ENCODE measurements at places on chromosomes 11 and 22.

DNA sequence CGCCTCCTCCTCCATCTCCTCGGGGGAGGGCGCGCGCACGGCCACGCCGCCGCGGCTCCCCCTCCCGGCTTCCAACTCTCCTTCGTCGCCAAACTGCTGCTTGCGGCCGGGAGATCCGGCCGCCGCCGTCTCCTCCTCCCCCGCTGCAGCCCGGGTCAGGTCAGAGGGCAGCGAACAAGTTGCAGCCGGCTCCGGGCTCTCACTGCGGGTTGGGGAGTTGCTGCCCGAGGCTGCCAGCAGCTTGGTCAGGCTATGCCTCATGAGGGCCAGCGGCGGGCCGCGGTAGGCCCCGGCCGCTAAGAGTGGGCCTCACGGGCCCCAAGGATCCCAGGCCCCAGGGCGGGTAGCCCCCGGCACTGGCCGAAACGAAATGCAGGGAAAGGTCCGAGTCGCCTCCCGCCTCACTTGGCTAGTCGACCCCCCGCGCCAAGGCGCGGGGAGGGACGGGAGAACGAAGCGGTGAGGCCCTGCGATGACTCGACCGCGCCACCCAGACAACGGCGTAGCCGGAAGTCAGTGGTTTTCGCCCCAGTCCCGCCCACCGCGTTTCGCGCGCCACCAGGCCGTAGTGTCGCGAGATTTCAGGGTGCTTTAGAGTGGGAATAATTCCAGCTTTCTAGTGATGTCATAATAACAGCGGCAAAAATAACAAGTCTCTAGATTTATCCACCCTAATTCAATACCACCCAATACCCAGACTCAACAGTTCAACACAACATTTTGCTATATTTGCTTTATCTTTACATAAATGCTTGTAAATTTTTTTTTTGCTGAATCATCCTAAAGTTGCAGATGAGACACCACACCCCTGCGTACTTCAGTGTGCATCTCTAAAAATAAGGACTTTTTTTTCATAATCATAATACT lies at the start of gene CREBZF:
Gene CREBZF, minus strand, starts transcription at position 515 of the 867 bp plus-strand sequence. Its CDS starts 254 bp downstream, at position 261.
- peak; percentile 90 for DNase-seq

DNA sequence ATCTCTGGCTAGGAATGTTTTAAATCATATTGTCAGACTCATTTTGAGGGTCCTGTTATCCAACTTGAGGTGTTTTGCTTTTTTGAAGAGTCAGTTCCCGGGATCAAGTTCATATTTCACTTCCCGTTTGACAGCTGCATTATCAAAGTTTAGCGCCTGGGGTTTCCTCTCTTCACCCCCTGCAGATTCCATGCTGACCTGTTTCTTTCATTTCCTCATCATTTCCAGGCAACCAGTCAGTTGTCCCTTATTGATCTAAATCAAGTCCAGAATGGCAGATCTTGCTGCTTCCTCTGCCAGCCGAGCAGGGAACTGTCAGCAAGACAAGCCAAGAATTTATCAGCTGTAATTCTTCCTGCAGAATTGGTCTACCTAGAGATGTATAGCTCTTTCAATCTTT lies 197.6 kb upstream of the SYN3 start:
- DNase-seq = no peak

DNA sequence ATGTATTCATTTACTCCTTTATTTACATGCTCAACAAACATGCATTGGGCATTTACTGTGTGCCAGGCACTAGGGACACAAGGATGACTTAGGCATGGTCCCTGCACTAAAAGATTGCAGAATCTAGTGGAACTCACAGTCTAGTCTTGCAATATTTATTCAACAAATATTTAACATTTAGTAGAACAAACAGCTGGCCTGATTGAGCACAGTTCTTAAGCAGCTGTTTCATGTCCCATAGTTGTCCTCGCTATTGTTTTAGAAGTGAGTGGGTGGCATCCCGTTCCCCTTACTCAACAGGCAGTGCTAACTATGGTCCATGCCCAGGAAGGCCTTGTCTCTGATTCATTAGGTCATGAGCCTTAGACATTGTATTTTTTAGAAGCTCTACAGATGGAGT lies 459.9 kb upstream of the CADM1 start:
- no peak for DNase-seq

GRCh38 chr11:117738246-117738957 lies 58.6 kb downstream of the DSCAML1 start:
- DNase-seq = no peak

GRCh38 chr11:5277807-5278382 lies 8.2 kb upstream of the HBE1 start:
- DNase-seq = no peak

- DNase-seq = no peak
These were observed 4.5 kb downstream of the LRRC75B start for GRCh38 chr22:24588381-24588756.

DNA sequence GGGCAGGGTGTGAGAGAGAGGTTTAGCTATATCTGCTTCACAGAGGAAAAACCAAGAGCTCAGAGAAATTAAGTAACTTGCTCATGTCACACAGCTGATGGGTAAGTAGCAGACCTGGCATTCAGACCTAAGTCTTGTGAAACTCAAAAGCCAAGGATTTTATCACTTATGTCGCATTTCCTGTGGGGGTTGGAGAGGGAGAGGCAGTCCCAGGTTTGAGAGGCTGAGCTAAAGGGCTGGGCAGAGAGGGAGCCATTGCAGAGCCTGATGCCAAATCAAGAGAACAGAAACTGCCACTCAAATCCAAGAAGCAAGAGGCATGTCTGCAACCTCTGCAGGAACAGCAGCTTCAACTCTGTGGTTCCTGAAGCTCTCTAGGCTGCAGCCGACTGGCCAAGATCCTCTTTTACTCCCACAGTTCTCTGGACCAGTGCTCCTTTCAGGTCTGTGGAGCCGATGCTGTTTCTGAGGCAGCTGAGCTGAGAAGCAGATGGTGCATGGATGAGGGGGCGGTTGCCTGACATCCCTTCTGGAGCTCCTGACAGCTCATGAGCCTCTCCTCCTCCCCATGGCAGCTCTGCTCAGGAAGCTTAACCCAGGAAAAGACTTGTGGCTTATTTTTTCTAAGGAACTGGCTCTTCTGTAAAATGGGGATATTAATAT lies 47.6 kb upstream of the NAV2 start:
- no peak for DNase-seq

DNA sequence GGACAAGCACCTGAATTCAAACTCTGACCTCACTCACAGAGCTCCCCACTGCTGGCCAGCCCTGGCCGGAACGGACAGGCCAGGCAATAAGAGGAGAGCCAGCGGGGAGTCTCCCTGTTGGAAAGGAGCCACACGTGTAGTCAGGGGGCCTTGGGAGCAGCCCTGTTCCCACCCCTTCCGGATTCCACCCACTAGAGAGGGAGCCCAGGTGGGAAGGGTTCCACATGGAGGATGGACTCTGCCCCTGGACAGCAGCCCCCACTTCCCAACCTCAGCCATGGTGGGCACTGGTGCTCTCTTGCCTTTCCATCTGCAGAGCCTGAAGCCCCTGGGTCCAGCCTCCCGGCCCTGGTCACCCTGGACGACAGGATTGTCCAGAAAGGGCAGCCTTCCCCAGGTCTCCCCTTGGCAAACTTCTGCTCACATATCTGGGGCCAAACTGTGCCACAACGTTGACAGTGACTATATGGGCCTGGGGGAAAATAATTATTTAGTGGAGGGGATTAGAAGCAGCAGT lies 7.5 kb upstream of the APOBEC3A start:
- no peak for DNase-seq

DNA sequence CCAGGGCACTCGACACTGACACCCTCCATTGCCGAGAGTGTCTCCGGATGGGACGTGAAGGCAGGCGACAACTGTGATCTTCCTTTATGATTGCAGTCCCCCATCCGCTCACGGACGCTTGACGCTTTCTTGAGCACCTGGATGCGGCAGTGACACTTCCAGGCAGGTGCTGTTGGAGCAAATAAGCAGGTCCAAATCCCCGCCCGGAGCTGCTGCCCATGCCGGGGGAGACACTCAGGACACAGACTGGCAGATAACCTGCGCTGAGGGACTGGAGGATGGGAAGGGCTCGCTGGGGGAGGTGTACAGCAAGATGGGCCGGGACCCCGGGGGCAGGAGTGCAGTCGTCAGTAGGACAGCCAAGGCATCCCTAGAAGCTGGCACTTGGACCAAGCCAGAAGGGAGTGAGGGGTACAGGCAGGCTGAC lies 1403.5 kb downstream of the BRD1 start:
- DNase-seq = no peak

- no peak for DNase-seq
These were observed 29.7 kb downstream of the FAR1 start for GRCh38 chr11:13698132-13698531.

GRCh38 chr11:83725269-83725560 lies 439.0 kb upstream of the CCDC90B start:
- DNase-seq = no peak

GRCh38 chr11:16859651-16860050 lies 121.2 kb downstream of the C11orf58 start:
- DNase-seq = no peak

DNA sequence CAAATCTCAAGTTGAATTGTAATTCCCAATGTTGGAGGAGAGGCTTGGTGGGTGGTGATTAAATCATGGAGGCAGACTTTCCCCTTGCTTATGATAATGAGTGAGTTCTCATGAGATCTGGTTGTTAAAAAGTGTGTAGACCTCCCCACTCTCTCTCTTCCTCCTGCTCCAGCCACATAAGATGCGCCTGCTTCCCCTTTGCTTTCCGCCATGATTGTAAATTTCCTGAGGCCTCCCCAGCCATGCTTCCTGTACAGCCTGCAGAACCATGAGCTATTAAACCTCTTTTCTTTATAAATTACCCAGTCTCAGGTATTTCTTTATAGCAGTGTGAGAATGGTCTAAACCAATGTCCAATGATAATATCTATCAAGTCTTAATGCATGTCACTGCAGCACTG lies 34.2 kb downstream of the SOX6 start:
- no peak for DNase-seq

- no peak for DNase-seq
These were observed 21.2 kb downstream of the PACSIN2 start for GRCh38 chr22:42993651-42994275.

- no peak for DNase-seq
These were observed 94.0 kb downstream of the APOL5 start for GRCh38 chr22:35811670-35812069.

DNA sequence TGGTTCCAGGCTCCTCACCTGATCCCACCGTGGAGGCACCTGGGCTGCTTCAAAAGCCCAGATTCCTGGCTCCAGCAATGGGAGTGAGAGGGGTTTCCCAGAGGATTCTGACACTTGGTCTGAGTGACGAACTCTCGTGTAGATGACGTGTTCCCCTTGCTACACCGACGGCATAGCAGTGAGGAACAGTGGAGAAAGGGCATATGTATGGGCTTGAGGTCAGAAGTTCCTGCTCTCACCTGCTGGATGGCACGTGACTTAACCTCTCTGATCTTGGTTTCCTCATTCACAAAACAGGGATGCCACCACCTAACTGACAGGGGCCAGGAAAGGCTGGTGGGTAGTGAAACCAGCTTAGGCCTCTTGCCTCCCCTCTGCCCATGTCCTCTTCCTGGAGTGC lies 30.0 kb upstream of the ARFGAP3 start:
- no peak for DNase-seq

GRCh38 chr11:57763568-57763967 lies 2.0 kb downstream of the CTNND1 start:
- peak; percentile 9 for DNase-seq

GRCh38 chr11:75496305-75496752 lies 29.4 kb downstream of the GDPD5 start:
- DNase-seq = peak; percentile 23

GRCh38 chr11:73157101-73158010 lies 15.2 kb upstream of the FCHSD2 start:
- no peak for DNase-seq

DNA sequence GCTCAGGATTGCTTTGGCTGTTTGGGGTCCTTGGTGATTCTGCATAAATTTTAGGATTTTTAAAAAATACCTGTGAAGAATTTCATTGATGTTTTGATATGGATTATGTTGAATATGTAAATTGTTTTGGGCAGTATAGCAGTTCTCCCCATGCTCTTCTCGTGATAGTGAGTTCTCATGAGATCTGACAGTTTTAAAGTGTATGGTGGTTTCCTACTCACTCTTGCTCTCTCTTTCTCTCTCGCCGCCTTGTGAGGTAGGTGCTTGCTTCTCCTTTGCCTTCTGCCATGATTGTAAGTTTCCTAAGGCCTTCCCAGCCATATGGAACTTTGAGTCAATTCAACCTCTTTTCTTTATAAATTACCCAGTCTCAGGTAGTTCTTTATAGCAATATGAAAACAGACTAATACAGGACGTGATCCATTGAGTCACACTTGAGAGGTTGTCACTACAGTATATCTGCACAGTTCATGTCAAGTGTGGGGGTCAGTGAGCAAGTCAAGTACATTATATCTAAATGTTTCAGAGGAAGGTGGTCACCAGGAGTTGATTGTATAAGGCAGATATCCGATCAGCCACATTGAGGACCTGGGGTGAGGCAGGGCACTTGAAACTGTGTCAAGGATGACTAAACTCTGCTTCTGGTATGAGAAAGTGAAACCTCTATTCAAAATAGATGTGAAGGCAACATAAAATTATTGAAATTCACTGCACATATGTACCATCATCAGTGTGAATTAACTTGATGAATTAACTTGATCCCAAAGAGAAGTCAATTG lies 70.7 kb upstream of the CCDC179 start:
- DNase-seq = no peak

DNA sequence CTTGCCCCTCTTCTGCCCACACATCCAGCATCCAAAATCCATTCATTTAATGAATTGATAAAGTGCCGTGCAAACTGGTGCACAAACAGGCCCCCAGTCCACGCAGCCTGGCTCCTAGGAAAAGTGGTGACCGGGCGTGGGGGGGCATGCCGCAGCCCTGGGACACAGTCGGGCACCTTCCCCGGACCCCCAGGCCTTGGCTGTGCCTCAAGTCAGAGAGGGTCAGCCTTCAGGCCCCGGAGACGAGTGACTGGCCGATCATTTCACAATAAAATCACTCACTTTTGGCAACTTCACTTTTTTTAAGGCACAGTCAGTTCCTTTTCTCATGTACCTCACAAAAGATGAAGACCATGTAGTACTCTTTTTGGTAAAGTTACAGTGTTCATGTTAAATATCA lies 8.0 kb downstream of the CDPF1 start:
- DNase-seq = no peak

DNA sequence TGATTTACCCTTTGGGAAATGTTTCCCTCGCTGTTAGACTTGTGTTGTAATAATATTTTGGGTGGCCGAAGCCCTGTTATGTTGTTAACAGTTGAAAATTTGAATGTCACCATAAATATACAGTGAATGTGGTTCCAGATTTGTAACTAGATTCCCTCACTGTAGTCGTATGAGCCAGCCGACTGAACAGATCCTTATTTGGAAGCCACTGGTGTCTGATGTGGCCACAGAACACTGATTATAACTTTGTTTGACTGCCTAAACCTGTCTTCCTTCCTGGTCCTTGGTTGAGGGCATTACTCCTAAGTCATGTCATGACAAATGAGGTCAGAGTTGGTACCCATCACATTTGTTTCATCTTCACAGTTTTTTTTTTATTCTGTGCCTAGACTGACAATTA lies 45.4 kb downstream of the YAP1 start:
- DNase-seq = no peak

GRCh38 chr11:10125522-10126133 lies 168.4 kb downstream of the SBF2 start:
- DNase-seq = no peak
